ENCODE measurements at places on chromosomes 4 and X.

- DNase-seq: no peak
Measured at GRCh38 chr4:153013202-153013977, 77.3 kb downstream of the FHDC1 start.

DNA sequence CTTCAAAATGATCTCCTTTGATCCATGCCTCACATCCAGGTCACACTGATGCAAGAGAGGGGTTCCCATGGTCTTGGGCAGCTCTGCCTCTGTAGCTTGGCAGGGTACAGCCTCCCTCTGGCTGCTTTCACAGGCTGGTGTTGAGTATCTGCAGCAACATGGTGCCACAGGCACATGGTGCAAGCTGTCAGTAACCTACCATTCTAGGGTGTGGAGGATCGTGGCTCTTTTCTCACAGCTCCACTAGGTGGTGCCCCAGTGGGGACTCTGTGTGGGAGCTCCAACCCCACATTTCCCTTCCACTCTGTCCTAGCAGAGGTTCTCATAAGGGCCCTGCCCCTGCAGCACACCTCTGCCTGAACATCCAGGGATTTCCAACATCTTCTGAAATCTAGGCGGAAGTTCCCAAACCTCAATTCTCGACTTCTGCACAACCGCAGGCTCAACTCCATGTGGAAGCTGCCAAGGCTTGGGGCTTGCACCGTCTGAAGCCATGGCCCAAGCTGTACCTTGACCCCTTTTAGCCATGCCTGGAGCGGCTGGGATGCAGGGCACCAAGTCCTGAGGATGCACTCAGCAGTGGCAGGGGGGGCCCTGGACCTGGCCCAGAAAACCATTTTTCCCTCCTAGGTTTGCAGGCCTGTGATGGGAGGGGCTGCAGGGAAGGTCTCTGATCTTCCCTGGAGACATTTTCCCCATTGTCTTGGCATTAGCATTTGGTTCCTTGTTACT is 137.8 kb upstream of the NUDT6 start:
- no peak for DNase-seq

GRCh38 chr4:144296941-144297340 is 156.4 kb upstream of the GYPA start:
- no peak for DNase-seq

GRCh38 chr4:99921174-99921573 is 25.2 kb downstream of the DNAJB14 start:
- DNase-seq: no peak

DNA sequence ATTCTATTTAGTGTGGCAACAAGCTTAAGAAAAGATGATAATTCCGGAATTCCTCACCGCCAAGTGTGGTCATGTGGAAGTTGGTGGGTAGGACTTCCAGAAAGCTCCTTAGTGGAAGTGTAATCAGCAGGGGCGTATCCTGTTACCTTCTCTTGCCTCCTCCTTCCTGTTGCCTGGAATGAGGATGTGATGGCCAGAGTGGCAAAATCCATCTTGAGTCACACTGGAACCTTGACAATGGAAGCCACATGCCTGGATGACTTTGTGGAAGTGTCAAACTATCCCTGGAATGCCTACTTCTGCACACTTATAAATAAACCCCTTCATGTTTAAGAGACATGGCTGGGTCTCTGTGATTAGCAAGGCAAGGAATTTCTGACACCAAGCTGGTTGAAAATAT is 191.0 kb downstream of the PRDM5 start:
- DNase-seq: no peak

DNA sequence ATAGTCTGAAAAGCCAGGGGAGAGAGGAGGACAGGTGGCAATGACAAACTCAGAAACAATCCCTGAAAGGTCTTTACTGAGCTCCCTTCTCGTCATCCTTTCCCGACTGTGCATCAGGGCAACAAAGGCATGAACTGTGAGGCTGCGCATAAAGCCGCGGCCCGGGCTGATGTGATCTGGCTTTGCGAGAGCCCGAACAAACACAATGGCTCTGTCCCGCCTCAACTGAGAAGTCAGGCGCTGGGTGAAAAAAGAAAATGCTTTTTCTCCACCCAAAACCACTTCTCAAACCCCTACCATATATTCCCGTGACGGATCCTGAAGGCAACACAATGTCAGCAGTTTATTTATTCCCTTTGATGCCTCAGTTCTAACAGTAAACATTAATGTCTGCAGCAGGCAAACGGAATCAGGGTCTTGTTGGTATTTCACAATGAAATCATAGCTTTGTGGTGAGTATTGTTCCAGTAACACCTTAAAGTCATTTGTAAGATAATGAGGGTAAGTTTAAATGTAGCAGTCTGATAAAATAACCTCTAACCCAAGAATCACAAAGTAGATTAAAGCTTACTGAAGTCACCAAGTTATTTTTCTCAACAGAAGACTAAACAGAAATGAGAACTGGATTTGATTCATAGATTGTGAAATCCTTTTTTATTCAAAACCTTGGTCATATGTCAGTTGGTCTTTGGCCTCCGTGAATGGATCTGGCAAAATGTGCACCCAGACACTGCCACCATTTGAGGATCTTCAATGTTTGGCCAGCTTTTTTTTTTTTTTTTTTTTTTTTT is 67.4 kb downstream of the APBB2 start:
- DNase-seq: no peak

Measured in cortex of kidney (tissue), 1 donor.